ENCODE measurements at places on chromosomes 4 and X. TPM values are rescaled to one million over a fixed set of nuclear protein-coding genes. Genes with fewer than 3 reads are reported as not detected.

The PRRG1 gene
- total RNA-seq = 6.8 TPM

GRCh38 chrX:10922835-10923234 is 188.3 kb upstream of the HCCS start:
- no peaks in the 10 kb centered on the region for H3K27me3 ChIP-seq
- H3K4me1 ChIP-seq = no peaks in the 10 kb centered on the region
- no peak overlapping the region for H3K27ac ChIP-seq
- no peak overlapping the region for H3K4me3 ChIP-seq
- no peaks in the 10 kb centered on the region for H3K36me3 ChIP-seq

- H3K27me3 ChIP-seq = no peaks in the 10 kb centered on the region
- peaks cover 41% of the 10 kb centered on the region for H3K4me1 ChIP-seq
- no peak for DNase-seq
- H3K27ac ChIP-seq = peak overlapping the region; percentile 84
- H3K4me3 ChIP-seq = peak overlapping the region; percentile 92
- no peaks in the 10 kb centered on the region for H3K36me3 ChIP-seq
Observed at GRCh38 chr4:1855333-1856070, 454 bp downstream of the LETM1 start.

- H3K4me3 ChIP-seq = no peak overlapping the region
- no peak overlapping the region for H3K27ac ChIP-seq
- no peak for DNase-seq
- H3K4me1 ChIP-seq = no peaks in the 10 kb centered on the region
- no peaks in the 10 kb centered on the region for H3K36me3 ChIP-seq
- H3K27me3 ChIP-seq = no peaks in the 10 kb centered on the region
Observed at GRCh38 chr4:136650541-136651277, 881.6 kb downstream of the PCDH18 start.

GRCh38 chr4:159787901-159788300 is 685.0 kb downstream of the RAPGEF2 start:
- no peaks in the 10 kb centered on the region for H3K36me3 ChIP-seq
- no peaks in the 10 kb centered on the region for H3K4me1 ChIP-seq
- no peaks in the 10 kb centered on the region for H3K27me3 ChIP-seq
- no peak overlapping the region for H3K27ac ChIP-seq
- DNase-seq = no peak
- no peak overlapping the region for H3K4me3 ChIP-seq

- H3K4me3 ChIP-seq = no peak overlapping the region
- H3K36me3 ChIP-seq = no peaks in the 10 kb centered on the region
- no peaks in the 10 kb centered on the region for H3K4me1 ChIP-seq
- DNase-seq = no peak
Observed at GRCh38 chr4:150656891-150657290, 74.9 kb downstream of the MAB21L2 start.

GRCh38 chr4:90317785-90318184 is 190.6 kb downstream of the CCSER1 start:
- no peak for DNase-seq
- no peak overlapping the region for H3K4me3 ChIP-seq
- H3K4me1 ChIP-seq = peaks cover 7% of the 10 kb centered on the region
- H3K27ac ChIP-seq = no peak overlapping the region
- no peaks in the 10 kb centered on the region for H3K27me3 ChIP-seq

DNA sequence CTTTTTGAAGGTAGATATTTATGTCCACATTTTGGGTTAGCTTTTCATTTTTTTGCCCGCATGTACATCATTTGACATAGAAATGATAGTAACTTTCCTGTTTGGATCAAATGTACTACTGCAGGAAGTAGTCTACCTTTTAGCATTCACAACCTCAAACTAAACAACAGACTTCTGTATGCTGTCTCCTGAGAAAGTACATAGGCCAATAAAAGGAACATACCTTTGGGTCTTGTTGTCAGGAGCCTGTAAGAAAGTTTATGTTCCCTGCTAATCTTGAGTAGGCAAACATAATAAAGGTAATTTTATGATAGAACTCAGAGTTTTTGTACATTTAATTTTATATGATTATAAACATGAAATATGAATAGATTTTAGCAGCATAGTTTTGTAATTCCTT is 54.2 kb downstream of the STAG2 start:
- H3K36me3 ChIP-seq = no peaks in the 10 kb centered on the region
- H3K4me3 ChIP-seq = no peak overlapping the region
- no peaks in the 10 kb centered on the region for H3K4me1 ChIP-seq
- H3K27ac ChIP-seq = no peak overlapping the region
- H3K27me3 ChIP-seq = no peaks in the 10 kb centered on the region
- no peak for DNase-seq

DNA sequence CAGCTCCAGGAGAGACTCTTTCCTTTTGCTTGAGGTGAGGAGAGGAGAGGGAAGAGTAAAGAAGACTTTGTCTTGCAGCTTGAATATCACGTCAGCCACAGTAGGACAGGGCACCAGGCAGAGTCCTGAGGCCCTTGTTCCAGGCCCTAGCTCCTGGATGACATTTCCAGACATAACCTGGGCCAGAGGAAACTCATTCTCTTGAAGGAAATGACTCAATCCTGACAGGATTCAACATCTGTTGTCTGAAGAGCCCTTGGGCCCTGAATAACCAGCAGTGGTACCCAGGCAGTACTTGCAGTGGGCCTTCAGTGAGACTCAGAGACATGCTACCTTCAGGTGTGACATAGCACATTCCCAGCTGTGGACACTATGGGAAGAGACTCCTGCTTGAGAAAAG is 62.8 kb downstream of the FGF16 start:
- no peak overlapping the region for H3K4me3 ChIP-seq
- DNase-seq = no peak
- no peak overlapping the region for H3K27ac ChIP-seq
- no peaks in the 10 kb centered on the region for H3K27me3 ChIP-seq
- H3K36me3 ChIP-seq = peaks cover 62% of the 10 kb centered on the region

DNA sequence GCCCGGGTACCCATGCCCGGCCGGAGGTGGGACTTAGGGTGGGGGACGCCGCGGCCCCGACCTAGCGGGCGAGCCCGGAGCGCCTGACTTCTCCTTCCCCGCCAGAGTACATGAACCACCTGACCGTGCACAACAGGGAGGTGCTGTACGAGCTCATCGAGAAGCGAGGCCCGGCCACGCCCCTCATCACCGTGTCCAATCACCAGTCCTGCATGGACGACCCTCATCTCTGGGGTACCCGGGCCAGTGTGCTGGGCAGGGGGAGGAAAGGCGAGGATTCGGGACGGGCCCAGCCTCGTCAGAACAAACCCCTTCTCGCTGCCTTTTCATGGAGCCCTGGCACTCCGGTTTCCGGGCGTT is 622 bp downstream of the TAFAZZIN start:
- peak overlapping the region; percentile 97 for H3K27ac ChIP-seq
- no peak for DNase-seq
- H3K36me3 ChIP-seq = peaks cover 19% of the 10 kb centered on the region
- peaks cover 5% of the 10 kb centered on the region for H3K4me1 ChIP-seq

DNA sequence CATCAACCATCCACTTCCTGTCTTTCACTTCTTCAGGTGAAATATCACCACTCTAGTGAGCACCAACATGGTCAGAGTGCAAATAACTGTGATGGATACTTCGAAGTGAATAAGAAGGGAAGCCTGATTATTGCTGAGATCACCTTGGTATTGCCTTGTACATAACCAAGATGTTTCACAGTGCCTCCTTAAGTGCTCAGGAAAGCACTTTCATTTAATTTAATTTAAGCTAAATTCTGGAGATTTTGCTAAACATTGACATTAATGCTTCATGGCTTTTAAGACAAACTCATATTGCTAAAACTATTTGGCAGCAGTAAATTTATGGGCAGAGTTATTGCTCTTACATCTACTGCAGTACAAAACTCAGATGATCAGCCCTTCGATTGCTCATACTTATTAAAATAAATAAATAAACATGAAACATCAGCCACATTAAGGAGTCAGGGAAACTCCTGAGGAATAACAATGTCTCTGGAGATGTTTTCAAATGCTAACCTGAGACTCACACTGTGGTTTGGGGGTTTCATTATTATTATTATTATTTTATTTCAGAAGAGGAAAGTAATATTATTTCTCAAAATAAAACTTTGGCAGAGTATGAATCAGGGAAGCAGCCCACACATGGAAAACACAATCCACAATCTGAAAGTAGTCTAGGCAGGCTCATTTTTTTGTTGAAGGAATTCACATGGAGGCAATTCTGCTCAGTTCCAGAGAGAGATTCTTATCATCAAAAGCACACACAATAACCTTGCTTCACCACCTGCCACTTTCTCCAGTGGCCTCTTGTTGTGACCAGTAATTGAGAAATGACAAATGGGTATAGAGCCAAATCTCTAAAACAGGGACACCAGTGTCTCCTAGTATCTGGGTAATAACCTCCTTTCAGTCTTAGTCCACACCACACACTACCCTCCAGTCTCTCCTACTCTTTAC is 344.2 kb downstream of the MAPK10 start:
- H3K4me1 ChIP-seq = no peaks in the 10 kb centered on the region
- H3K4me3 ChIP-seq = no peak overlapping the region
- no peak for DNase-seq

GRCh38 chrX:13372203-13372980 is 52.5 kb upstream of the ATXN3L start:
- H3K4me3 ChIP-seq = no peak overlapping the region
- H3K27me3 ChIP-seq = no peaks in the 10 kb centered on the region
- H3K36me3 ChIP-seq = no peaks in the 10 kb centered on the region
- DNase-seq = no peak
- no peaks in the 10 kb centered on the region for H3K4me1 ChIP-seq

GRCh38 chrX:48028091-48028490 is 21.3 kb downstream of the SPACA5 start:
- DNase-seq = no peak
- H3K27me3 ChIP-seq = no peaks in the 10 kb centered on the region
- H3K27ac ChIP-seq = no peak overlapping the region
- no peaks in the 10 kb centered on the region for H3K4me1 ChIP-seq
- no peaks in the 10 kb centered on the region for H3K36me3 ChIP-seq

- peaks cover 3% of the 10 kb centered on the region for H3K27me3 ChIP-seq
- H3K4me3 ChIP-seq = no peak overlapping the region
- H3K27ac ChIP-seq = no peak overlapping the region
- H3K36me3 ChIP-seq = no peaks in the 10 kb centered on the region
Observed at GRCh38 chrX:140521393-140521792, 16.5 kb upstream of the SOX3 start.

The CXCL8 gene
- 90.2 TPM for total RNA-seq

The CXCL3 gene
- total RNA-seq = 3.2 TPM

The CENPI gene
- 2.6 TPM for total RNA-seq

The ATP1B4 gene
- not detected for total RNA-seq

DNA sequence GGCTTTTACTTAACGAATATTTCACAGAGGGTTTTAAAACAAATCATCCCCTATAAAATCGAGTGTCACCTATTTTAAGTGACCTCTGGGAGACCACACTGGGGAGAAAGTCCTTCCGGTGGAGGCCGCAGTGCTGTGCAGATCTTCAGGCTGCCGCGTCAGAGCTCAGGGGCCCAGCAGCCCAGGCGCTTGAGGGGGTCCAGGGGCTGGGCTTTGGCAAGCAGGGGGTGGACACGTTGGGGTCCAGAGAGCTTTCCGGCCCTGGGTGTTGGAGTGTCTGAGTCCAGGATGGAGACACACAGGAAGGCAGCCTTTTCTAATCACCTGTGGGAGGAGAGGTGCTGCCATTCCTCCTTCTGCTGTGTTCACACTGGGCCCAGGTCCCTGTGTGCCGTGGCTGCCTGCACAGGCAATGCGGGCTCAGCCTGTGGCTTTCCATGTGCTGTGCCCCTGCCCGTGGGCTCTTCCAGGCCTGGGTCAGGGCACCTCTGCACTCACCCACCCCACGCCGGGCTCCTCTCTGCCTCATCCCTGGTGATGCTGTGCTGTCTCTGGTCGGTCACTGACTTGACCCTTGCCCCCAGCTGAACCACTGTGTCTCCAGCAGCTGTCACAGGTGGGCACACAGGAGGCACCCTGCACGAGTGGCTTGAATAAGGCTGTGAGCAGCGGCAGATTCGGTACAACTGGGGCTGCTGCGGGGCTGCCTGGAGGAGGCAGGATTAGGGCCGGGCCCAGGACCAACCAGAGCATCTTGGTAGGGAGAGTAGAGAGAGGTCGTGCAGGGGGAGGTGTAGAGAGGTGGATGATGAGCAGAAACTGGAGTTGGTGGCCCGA is 10.0 kb downstream of the HTRA3 start:
- no peak overlapping the region for H3K4me3 ChIP-seq
- H3K27ac ChIP-seq = no peak overlapping the region
- H3K27me3 ChIP-seq = no peaks in the 10 kb centered on the region
- no peak for DNase-seq
- H3K36me3 ChIP-seq = no peaks in the 10 kb centered on the region

GRCh38 chrX:2928191-2928582 is 952 bp downstream of the ARSD start:
- no peaks in the 10 kb centered on the region for H3K27me3 ChIP-seq
- H3K27ac ChIP-seq = peak overlapping the region; percentile 99
- peak; percentile 19 for DNase-seq

- no peak for DNase-seq
- H3K27me3 ChIP-seq = no peaks in the 10 kb centered on the region
Observed at GRCh38 chr4:41572956-41573355, 35.0 kb downstream of the LIMCH1 start.

- H3K4me3 ChIP-seq = no peak overlapping the region
- H3K27me3 ChIP-seq = no peaks in the 10 kb centered on the region
- H3K4me1 ChIP-seq = no peaks in the 10 kb centered on the region
- no peaks in the 10 kb centered on the region for H3K36me3 ChIP-seq
- DNase-seq = no peak
Observed at GRCh38 chr4:46839128-46839527, 69.9 kb downstream of the COX7B2 start.

The RTL5 gene
- total RNA-seq = 3.6 TPM

DNA sequence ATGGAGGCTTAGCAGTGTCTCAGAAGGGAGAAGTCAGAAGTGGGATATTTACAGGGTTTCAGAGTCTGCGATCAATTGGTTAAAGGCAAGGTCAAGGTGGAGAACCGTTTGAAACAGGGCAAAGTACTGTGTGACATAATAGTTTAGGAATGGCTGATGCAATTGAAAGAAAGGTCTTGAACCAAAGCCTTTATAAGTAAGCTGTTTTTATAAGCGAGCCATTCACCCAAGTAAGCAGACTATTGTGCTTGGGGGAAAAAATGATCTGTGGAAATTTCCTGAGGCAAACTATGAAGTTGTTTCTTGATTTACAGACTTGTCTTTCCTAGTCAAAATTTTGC is 327.3 kb downstream of the CAMK2D start:
- no peak overlapping the region for H3K27ac ChIP-seq
- no peaks in the 10 kb centered on the region for H3K36me3 ChIP-seq
- peaks cover 48% of the 10 kb centered on the region for H3K4me1 ChIP-seq
- no peak for DNase-seq
- no peak overlapping the region for H3K4me3 ChIP-seq

- H3K27ac ChIP-seq = no peak overlapping the region
- no peaks in the 10 kb centered on the region for H3K4me1 ChIP-seq
- H3K27me3 ChIP-seq = no peaks in the 10 kb centered on the region
Observed at GRCh38 chr4:136784326-136784725, 748.0 kb downstream of the PCDH18 start.

- H3K4me1 ChIP-seq = no peaks in the 10 kb centered on the region
- no peak for DNase-seq
- H3K27ac ChIP-seq = peak overlapping the region; percentile 44
- H3K4me3 ChIP-seq = no peak overlapping the region
Observed at GRCh38 chrX:63434665-63435064, 83.5 kb upstream of the SPIN4 start.

Data from esophagus squamous epithelium (tissue), 5 donors.